ENCODE measurements at places on chromosomes 12 and 14.

- peak; percentile 67 for DNase-seq
Measured at GRCh38 chr12:121033625-121034349, 5.3 kb downstream of the OASL start.

DNA sequence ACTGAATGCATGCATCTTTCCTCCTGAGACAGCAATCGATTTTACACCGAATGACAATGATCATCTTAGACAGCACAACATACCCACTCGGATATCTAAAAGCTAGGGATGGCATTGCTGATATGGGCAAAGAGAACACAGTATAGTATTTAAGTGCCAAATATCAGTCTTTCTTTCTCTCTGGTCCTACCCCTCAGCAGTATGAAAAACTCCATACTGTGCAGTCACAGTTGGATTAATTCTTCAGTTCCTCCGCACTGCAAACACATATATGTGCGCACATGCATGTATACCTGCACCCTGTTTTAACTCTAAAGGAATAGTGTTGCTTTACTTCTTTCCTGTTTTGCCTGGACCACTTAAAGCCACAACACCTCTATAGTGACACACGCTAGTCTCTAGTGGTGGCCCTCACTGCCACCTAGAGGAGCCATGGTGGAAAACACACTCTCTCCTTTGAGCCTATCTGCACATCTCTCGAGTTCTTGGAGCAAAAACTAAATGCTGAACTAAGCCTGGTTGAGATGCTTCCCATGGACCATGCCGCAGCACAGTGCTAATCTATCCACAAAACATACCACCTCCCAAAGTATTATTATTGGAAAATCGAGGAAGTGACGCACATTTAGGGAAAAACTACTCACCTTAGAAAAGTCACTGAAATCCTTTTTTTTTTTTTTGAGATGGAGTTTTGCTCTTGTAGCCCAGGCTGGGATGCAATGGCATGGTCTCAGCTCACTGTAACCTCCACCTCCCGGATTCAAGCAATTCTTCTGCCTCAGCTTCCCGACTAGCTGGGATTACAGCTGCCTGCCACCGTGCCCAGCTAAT lies 11.9 kb downstream of the TMEM52B start:
- peak; percentile 24 for DNase-seq

DNA sequence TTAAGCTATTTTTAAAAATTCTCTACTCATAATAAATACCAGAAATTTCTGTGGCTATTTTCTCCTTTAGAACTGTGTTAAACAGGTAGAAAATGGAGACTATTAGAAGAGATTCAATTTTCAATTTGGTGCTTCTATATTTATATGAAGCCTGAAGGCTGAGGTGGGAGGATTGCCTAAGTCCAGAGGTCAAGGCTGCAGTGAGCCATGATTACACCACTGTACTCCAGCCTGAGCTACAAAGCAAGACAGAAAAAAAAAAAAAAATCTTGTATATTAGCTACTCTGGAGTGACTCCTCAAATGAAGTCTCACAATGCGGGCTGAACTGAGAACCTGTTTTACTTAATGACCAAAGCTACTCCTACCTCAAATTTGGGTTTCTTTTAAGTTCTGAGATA lies 9.8 kb upstream of the DPF3 start:
- DNase-seq: no peak

DNA sequence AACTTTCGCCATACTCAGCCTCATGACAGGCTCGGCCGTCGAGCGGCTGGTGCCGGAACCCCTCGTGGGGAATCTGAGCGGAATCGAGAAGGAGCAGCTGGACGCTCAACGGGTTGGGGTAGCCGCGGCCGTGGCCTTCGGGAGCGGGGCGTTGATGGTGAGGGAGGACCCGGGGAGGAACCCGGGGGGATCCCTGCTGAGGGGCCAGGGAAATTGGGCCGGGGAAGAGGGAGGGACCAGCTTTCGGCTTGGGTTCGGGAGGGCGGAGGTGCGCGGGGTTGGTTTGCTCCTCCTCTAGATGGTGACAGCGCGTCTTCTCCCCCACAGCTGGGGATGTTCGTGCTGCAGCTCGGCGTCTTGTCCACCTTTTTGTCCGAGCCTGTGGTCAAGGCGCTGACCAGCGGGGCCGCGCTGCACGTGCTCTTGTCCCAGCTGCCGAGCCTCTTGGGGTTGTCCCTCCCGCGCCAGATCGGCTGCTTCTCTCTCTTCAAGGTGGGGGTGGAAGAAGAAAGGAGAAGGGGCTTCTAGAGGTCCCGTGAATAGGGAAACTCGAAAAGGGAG lies 9.8 kb downstream of the ARHGEF25 start:
- no peak for DNase-seq

DNA sequence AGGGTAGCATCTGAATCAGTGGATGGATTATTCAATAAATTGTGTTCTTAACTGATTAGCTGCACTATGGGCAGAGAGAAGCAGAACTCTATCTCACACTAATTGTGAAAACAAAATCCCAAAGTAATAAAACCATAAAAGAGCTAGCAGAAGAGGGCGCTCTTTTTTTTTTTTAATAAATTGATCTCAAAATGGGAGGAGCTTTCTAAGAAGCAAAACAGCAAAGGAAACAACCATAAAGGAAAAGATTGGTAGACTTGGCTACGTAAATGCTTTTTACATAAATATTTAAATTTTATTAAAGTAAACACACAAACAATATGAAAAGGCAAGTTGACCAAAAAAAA lies 1.5 kb upstream of the TM7SF3 start:
- no peak for DNase-seq

DNA sequence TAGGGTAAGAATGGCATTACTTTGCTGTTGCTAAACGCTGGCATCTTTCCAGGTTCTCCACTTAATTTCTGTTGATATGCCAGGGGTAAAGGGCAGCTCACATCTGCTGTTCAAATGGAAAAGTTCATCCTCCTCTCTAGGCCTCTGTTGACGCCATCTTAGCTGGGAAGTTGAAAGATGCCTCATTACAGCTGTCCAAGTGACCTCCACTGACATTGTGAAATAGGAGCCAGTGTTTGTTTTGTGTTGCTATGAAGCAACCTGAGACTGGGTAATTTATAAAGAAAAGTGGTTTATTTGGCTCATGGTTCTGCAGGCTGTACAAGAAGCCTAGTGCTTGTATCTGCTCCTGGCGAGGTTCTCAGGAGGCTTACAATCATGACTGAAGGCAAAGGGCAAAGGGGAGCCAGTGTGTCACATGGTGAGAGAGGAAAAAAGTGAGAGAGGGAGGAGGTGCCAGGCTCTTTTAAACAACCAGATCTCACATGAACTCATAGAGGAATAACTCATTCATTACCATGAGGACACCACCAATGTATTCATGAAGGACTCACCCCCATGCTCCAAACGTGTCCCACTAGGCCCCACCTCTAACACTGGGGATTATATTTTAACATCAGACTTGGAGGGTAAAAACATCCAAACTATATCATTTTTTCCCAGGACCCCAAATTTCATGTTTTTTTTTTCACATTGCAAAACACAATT lies 3.2 kb upstream of the ADAM21 start:
- no peak for DNase-seq

GRCh38 chr14:23185063-23185462 lies 1.6 kb upstream of the SLC7A8 start:
- DNase-seq: no peak

Data from stimulated activated CD8-positive, alpha-beta memory T cell treated with anti-CD3 and anti-CD28 coated beads, Interleukin-7, amount 100 ng/mL, for 4 hours (primary cell).